ENCODE measurements at places on chromosomes 7 and 10. TPM values are rescaled to one million over a fixed set of nuclear protein-coding genes. Genes with fewer than 3 reads are reported as not detected.

BTBD16 gene
- not detected for total RNA-seq

DNA sequence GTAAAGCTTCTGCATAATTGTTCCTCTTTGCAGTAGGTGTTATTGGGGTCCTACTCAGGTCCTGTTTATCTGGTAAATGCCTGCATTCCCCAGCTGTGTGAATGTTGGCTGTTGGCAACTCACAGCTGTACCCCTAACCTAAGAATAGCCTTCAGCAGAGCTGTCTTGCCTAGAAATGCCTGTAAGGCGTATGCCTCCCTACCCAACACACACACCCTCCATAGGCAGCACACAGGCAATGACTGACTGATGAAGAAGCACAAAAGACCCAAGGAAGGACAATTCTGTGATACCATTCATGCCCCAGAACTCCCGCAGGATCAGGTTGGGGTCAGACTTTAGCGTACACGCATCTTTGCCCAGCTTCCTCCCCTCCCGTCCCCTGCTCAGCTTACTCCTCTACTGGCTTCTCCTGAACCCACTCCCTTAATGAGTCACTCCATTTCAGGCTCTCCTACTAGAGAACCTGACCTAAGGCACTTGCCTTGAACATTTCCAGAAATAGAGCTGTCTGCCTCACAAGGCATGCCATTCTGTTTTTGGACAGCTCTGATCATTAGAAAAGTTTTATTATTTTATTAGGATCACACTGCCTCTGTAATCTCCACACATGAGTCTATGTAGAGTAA, 99.2 kb upstream of the PIK3CG start:
- no peaks in the 10 kb centered on the region for H3K4me1 ChIP-seq
- no peak overlapping the region for H3K4me3 ChIP-seq
- no peak for DNase-seq
- no peaks in the 10 kb centered on the region for H3K36me3 ChIP-seq
- no peaks in the 10 kb centered on the region for H3K27me3 ChIP-seq

GRCh38 chr7:46393142-46393541, 472.1 kb upstream of the IGFBP3 start:
- DNase-seq: no peak
- H3K4me1 ChIP-seq: no peaks in the 10 kb centered on the region
- H3K4me3 ChIP-seq: no peak overlapping the region
- no peak overlapping the region for H3K27ac ChIP-seq
- H3K27me3 ChIP-seq: no peaks in the 10 kb centered on the region

GRCh38 chr7:132542895-132543294, 33.4 kb downstream of the PLXNA4 start:
- DNase-seq: no peak
- no peak overlapping the region for H3K4me3 ChIP-seq
- no peaks in the 10 kb centered on the region for H3K4me1 ChIP-seq
- no peak overlapping the region for H3K27ac ChIP-seq

DNA sequence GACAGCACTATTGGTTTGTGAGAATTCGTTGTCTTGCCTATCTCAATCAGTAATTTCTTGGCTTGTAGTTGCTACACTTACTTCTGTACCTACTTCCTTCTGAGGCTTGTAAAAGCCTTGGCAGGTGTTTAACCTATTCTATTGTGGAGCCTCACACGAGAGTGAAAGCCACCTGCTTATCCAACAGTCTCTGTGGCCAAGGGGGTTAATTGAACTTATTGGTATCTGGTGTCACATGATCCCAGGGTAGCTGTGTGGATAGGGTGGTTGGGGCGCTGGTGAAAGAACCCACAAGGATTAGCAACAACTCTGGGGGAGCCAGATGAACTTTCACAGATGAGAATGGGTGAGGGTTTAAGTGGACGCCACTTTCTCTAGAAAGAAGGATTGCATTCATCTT, 13.9 kb upstream of the ATP6V0E2 start:
- H3K36me3 ChIP-seq: no peaks in the 10 kb centered on the region
- H3K4me1 ChIP-seq: no peaks in the 10 kb centered on the region
- H3K27ac ChIP-seq: no peak overlapping the region
- no peak overlapping the region for H3K4me3 ChIP-seq
- no peak for DNase-seq

TAS2R40 gene
- total RNA-seq: not detected

C1QL3 gene
- total RNA-seq: not detected

DNA sequence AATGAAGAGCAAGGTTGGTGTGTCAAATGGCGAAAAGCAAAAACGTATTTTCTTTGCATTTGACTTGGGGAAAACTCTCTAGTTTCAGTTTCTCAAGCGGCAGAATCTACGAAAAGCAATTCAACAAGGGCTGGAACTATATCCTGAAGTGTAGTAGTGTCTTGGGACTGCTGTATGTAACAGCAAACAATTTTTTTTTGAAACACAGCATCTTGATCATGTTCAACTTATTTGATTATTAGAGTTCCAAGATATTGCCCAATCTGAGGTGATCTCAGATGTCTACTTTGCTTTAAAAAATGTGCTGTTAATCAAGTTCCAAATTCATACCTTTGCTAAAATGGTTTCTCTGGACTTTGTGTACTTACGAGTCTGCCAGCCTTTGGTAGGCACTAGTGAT, 120.6 kb downstream of the ZWINT start:
- H3K36me3 ChIP-seq: no peaks in the 10 kb centered on the region
- H3K27ac ChIP-seq: no peak overlapping the region

DNA sequence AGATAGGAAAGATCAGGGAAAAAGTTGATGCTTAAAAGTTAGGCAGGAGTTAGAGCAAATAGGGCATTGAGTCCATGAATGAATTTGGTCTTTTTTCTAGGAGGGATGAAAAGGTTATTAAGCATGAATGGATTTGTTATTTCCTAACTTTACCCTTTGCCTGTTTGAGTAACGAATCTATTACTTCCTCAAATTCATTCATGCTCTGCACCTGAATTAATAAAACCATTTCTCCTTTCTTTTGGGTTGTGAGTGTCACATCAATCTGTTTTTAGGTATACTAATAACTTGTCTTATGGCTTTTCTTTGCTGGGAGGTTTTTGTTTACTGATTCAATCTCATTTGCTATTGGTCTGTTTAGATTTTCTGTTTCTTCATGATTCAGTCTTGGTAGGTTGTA, 1217.7 kb upstream of the CELF2 start:
- no peaks in the 10 kb centered on the region for H3K36me3 ChIP-seq
- no peak overlapping the region for H3K27ac ChIP-seq
- H3K4me3 ChIP-seq: no peak overlapping the region
- no peak for DNase-seq
- no peaks in the 10 kb centered on the region for H3K4me1 ChIP-seq

GRCh38 chr7:6160191-6160623, 112.2 kb downstream of the CYTH3 start:
- no peak overlapping the region for H3K4me3 ChIP-seq
- H3K4me1 ChIP-seq: peaks cover 7% of the 10 kb centered on the region
- no peak for DNase-seq
- H3K27ac ChIP-seq: peak overlapping the region; percentile 4

DNA sequence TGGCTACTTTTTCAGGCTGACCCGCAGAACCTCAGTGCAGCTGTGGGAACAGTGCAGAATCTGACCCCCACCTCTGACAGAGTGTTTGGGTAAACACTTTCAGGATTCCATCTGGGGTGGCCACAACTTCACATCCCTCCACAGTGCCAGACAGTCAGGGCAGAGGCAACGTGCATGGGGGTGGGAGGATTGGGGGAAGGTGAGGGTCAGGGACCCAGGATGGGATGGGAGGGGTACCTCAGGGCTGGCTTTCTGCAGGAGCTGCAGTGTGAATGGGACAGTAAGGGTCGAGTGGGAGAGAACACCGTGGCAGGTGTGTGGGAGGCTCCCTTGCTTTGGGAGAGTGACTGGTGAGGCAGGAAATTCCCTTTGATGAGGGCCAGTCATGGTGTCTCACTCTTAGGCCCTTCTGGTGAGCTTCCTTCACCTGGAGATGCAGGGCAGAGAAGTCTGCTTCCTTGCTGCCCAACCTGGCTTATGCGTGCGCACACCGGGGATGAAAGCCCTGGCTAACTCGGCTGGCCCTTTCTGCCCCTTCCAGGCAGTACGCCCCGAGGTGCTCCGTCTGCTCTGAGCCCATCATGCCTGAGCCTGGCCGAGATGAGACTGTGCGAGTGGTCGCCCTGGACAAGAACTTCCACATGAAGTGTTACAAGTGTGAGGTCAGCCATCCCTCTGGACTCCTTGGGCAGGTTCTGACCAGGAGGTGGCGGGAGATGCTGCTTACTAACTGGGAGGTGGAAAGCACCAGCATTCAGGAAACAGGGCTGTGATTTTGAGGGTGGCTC, 8.4 kb downstream of the ZYX start:
- peaks cover 62% of the 10 kb centered on the region for H3K4me1 ChIP-seq
- no peak for DNase-seq
- H3K27me3 ChIP-seq: no peaks in the 10 kb centered on the region

DNA sequence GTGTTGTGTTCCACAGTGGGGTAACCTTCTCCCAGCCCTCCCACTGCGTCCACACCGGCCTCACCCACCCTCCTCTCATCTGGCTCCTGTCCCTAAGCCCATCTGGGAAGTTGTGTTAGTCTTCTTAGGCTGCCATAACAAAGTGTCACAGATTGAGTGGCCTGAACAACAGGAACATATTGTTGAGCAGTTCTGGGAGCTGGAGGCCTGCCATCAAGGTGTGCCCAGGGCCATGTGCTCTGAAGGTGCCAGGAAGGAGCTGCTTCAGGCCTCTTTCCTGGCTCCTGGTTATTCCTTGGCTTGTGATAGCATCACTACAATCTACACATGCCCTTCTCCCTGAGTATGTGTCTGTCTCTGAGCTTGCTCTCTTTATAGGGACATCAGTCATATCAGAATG, 327.6 kb upstream of the COBL start:
- no peaks in the 10 kb centered on the region for H3K4me1 ChIP-seq
- peak; percentile 62 for DNase-seq
- no peak overlapping the region for H3K4me3 ChIP-seq
- no peaks in the 10 kb centered on the region for H3K27me3 ChIP-seq
- no peak overlapping the region for H3K27ac ChIP-seq

DNA sequence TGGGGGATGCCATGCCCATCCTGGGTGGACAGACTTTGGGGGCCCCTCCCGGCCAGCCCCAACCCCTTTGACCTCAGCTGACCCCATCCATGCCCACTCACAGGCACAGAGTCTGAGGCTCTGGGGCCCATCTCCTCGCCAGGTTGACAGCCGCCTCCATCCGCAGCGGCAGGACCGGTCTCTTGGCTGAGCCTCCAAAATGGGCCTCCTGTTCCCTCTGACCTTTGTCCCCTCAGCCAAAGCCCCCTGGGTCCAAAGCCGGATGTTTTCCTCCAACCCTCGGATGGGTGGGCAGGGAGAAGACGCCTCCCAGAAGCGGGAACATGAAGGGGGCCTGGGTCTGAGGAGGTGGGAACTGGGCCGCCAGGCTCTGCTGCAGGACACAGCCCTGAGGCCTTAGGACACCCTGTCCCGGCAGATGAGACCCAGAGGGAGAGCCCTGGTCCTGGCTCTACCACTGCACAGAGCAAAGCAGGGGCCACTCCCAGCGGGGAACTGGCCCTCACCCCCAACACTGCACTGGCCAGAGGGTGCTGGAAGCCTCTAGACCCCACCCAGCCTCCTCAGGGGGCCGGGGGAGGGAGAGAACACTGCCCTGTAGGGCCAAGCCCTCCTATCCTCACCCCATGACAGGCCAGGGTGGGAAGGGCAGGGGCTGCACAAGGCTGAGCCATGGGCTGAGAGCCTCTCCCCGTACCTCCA, 12.6 kb downstream of the PDGFA start:
- no peak overlapping the region for H3K4me3 ChIP-seq
- no peaks in the 10 kb centered on the region for H3K27me3 ChIP-seq
- H3K36me3 ChIP-seq: no peaks in the 10 kb centered on the region
- DNase-seq: no peak
- H3K27ac ChIP-seq: no peak overlapping the region

GRCh38 chr7:111789870-111790269, 227.6 kb upstream of the IMMP2L start:
- no peak overlapping the region for H3K4me3 ChIP-seq
- no peak overlapping the region for H3K27ac ChIP-seq
- DNase-seq: no peak
- no peaks in the 10 kb centered on the region for H3K4me1 ChIP-seq
- H3K36me3 ChIP-seq: no peaks in the 10 kb centered on the region

COL13A1 gene
- total RNA-seq: 6.6 TPM

BRI3 gene
- total RNA-seq: 59.4 TPM

PAPOLB gene
- total RNA-seq: not detected

SPDYE16 gene
- total RNA-seq: not detected

- H3K27me3 ChIP-seq: no peaks in the 10 kb centered on the region
- DNase-seq: no peak
- peak overlapping the region; percentile 62 for H3K27ac ChIP-seq
- no peaks in the 10 kb centered on the region for H3K36me3 ChIP-seq
- H3K4me1 ChIP-seq: no peaks in the 10 kb centered on the region
These were observed 575 bp downstream of the DLG5 start for GRCh38 chr10:77925795-77926565.

CHN2 gene
- 159 TPM for total RNA-seq

- H3K27ac ChIP-seq: no peak overlapping the region
- H3K4me1 ChIP-seq: no peaks in the 10 kb centered on the region
- DNase-seq: no peak
- no peaks in the 10 kb centered on the region for H3K36me3 ChIP-seq
These were observed 130.4 kb downstream of the AASS start for GRCh38 chr7:122013630-122014029.

GFRA1 gene
- total RNA-seq: 20.1 TPM

ANK3 gene
- total RNA-seq: 118 TPM

DNA sequence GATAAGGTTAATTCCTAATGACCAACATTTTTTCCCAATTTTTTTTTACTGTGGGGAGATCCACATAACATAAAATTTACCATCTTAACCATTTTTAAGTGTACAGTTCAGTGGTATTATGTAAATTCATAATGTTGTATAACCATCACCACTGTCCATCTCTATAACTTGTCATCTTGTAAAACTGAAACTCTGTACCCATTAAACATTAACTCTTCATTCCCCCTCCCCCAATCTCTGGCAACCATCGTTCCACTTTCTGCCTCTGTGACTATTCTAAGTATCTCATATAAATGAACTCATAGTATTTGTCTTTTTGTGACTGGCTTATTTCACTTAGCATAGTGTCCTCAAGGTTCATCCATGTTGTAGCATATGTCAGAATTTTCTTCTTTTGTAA, 46.0 kb upstream of the HPS1 start:
- H3K27me3 ChIP-seq: no peaks in the 10 kb centered on the region
- no peaks in the 10 kb centered on the region for H3K4me1 ChIP-seq
- no peak overlapping the region for H3K27ac ChIP-seq
- H3K36me3 ChIP-seq: no peaks in the 10 kb centered on the region
- no peak for DNase-seq

- no peaks in the 10 kb centered on the region for H3K4me1 ChIP-seq
- H3K4me3 ChIP-seq: no peak overlapping the region
- H3K27ac ChIP-seq: no peak overlapping the region
- no peaks in the 10 kb centered on the region for H3K27me3 ChIP-seq
- no peaks in the 10 kb centered on the region for H3K36me3 ChIP-seq
These were observed 520.3 kb upstream of the LRRTM3 start for GRCh38 chr10:66405566-66405965.

GRCh38 chr10:127984945-127985344, 78.0 kb downstream of the PTPRE start:
- H3K4me1 ChIP-seq: no peaks in the 10 kb centered on the region
- DNase-seq: no peak
- no peak overlapping the region for H3K27ac ChIP-seq
- no peaks in the 10 kb centered on the region for H3K27me3 ChIP-seq
- H3K4me3 ChIP-seq: no peak overlapping the region

GRCh38 chr10:109914966-109915365, 8.3 kb downstream of the XPNPEP1 start:
- H3K27ac ChIP-seq: peak overlapping the region; percentile 80
- no peaks in the 10 kb centered on the region for H3K27me3 ChIP-seq
- no peak overlapping the region for H3K4me3 ChIP-seq
- H3K4me1 ChIP-seq: no peaks in the 10 kb centered on the region
- H3K36me3 ChIP-seq: no peaks in the 10 kb centered on the region

Data from Peyer's patch (tissue), 4 donors.